ENCODE measurements at places on chromosomes 6 and 20.

GRCh38 chr6:128892079-128892478 lies 9.1 kb downstream of the LAMA2 start:
- DNase-seq = no peak

DNA sequence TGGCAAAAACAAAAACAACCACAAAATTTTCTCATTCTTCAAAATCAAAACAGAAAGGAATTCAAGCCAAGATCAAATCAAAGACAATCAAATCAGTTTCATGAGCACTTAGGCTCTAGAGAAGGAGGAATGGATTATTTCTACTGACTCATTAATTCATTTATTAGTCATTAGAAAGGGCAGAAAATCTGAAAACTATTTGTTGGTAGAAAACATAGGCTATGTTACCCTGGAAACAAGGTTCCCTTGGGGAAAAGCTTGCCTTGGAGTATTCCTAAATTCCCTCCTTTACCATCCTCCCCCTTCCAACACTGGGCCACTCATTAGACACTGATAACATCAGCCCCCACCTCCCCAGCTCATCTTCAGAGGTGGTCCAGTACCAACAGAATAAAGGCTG lies 17.5 kb downstream of the KIF16B start:
- DNase-seq = no peak

DNA sequence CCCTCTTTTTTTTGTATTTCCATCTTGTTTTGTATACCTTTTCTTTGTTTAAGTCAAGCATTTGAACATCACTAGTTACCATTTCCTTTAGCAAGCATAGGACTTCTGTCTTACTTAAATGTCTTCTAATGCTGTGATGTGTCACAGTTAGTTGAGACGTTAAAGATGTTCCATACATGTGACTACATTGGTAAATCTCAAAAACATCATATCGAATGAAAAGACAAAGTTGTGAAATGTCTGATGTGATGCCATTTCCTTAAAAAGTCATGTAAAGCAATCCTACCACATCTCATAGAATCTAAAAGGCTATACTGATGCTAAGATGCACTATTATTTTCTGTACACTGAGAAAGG lies 26.8 kb downstream of the SLC16A10 start:
- no peak for DNase-seq

DNA sequence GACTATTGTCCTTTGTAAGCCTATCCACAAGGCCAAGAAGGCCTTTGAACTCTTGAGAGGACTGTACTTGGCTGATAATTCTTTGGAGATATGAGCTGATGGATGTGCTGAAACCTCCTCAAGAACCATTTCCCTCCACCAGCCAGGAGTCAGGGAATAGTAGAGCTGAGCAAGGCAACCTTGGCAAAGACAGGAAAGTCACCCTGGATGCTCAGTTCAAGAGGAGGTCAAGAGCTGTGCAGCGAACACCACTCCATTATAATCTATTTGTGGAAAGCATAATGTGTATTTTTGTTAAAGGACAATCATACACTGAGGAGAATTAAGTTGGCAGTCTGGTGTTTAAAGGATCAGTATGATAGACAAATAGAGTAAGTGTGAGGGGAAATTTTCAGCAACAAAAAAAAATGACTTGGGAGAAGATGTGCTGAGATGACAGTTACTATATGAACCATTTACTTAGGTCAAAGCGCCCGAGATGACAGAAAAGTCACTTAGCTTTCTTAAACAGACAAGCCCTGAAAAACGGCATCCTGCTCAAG lies 177.2 kb upstream of the COL21A1 start:
- no peak for DNase-seq

DNA sequence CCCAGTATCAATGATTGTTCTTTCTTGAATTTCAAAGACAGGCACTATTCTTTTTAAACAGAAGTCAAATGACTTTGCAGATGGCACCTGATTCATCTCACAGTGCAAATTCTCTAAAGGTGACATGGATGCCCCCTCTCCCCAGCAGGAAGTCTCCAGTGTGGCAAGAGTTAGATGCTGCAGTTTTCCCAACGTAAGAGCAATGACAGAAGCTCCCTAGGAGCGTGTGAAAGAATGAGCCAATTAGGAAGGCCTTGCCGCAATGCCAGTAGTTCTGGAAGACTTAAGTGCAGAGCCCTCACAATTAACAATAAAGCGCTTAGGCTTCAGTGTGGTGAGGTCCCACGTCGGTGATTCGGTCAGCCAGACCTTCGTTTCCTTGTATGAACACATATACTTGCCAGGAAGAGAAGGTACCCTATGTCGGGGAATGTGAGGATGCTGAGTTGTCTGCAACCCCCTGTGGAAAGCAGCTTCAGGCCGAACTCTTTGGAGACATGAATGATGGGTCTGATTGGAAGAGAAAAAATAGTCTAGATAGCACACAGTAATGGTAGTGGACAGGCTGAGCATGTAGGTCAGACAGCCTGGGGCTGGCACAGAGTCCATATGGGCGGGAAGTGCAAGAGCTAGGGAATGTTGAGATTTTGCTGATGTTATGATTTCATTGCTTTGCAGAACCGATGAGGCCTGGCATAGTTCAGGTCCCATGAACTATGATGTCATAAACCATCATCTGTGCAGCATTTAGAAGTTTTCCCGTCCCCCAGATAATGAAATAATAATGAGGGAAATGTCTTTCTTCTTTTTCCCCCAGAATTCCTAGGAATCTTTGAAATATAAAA lies 132.6 kb downstream of the PHACTR1 start:
- peak; percentile 27 for DNase-seq

DNA sequence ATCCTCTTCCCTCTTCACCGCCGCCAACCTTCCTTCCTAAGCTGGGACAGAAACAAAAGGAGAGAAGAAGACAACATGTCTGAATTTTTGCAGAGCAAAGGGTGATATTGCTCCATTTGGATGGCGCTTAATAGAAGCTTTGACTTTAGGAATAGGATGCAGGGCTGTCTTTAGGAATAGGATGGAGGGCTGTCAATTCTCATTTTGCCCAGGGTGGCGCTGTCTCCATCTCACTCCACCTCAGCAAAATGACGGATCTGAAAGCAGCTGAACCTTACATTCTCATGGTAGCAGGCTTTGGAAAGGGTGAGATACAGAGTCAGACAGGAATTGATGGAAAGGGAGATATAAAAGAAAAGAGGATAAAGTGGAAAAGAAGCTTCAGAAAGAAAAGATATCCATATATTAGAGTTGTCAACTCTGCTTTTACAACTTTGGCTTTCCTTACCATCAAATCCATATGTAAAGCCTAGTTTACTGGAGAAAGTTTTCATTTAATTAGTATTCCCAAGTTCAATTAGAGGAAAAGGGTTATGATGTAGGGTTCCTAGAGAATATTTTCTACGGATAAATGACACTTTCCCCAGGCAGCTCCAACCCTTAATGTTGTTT lies 2.4 kb downstream of the MTCL3 start:
- DNase-seq = no peak

- peak; percentile 9 for DNase-seq
Measured at GRCh38 chr6:133587546-133588160, 301.3 kb upstream of the TCF21 start.

- DNase-seq = no peak
Measured at GRCh38 chr6:27138406-27138805, 109.1 kb upstream of the PRSS16 start.

GRCh38 chr6:162379757-162380409 lies 347.7 kb downstream of the PRKN start:
- peak; percentile 80 for DNase-seq

DNA sequence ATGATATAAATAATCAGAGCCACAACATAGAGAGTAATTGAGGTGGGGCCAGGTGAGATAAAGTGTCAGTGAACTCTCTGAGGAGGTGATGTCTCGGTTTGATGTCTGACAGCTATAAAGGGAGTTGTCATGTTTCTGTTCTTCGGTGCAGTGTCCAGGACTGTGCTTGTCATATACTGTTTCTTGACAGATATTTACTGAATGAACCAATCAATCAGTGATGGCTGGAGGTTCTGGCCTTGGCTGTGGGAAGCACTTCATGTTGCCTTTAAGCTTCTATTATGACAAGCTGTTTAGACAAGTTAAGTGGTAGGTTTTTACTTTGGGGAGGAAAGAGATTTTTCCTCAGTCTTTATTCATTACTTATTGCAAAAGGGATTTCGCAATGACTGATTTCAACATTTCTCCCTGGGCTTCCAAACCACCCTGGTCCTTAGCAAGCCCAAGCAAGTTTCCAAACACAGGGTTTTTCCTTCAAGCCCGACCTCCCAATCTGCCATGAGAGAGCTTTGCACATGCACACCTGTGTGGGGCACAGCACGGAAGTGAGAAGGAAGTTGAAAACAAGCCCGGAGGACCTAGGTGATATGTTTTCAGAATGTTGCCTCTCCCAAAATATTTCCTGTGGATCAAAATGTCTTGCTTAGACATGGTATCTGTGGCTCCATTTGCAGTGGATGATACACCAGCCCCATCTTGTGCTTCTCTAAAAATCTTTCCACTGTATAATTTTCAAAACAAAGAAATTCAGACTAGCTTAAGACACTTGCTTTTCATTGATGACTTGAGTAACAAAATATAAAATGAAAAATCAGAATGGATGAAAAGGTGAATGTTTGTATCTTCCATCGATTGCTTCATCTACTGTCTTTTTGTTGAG lies 567.3 kb upstream of the BTBD3 start:
- no peak for DNase-seq

DNA sequence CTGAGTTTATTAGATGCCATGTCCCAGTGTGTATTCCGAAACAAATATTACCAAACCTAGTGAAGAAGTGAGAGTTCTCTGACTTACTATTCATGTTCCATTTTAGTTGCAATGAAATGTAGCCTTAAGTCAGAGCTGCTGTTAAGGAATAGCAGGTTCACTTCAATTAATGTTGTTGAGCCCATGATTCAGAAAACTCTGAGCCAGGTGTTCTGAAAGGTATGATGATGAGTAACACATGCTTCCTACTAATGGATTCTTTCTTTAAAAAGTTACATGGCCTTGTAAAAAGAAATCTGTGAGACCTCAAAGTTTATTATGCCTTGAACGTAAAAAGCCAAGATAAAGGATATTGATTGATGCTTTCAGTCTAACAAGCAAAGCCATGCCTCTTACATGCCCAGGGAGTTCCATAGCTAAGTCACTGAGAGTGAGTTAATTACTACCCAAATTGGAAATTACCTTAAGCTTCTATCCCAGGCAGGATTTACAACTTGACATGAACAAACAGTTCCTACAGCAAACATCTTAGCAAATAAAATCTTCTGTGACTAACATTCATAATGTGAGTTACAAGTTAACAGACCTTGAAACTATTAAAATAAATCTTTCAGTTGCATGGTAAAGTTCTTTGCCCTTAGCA lies 122.9 kb downstream of the AKAP7 start:
- DNase-seq = no peak

DNA sequence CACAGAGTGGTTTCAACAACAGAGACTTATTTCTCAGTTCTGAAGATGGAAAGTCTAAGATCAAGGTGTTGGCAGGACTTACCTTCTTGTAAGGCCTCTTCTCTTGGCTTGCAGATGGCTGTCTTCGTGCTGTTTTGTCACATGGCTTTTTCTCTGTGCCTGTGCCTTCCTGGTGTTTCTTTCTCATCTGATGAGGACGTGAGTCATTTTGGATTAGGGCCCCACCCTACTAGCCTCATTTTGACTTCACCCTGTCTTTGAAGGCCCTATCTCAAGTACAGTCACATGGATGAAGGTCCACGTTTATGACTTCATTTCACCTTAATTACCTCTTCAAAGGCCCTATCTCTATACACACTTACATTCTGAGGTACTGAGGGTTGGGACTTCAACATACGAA lies 41.4 kb upstream of the LAMA2 start:
- DNase-seq = no peak

DNA sequence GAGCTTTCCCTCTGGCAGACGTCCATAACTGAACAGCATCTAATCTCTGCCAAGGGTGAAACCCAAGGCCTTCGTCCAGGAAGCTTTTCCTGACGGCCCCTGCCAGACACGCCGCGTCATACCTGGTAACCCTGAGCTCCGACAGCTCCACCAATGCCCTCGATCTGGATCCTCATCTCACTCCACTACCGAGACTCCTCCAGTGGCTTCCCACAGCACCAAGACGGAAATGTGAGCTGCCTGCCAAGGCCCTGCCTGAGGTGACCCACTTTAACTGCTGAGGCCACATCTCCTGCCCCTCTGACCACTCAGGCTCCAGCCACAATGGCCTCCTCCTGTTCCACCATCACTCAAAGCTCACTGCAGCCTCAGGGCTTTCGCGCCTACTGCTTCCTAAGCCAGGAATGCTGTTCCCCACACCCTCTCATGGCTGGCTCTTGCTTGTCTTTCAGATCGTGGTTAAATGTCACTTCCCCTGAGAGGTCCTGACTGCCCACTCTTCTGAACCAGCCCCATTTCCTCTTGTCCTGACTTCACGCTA lies 143.2 kb downstream of the PREX1 start:
- DNase-seq = peak; percentile 32

GRCh38 chr6:28239636-28240035 lies 12.4 kb downstream of the ZKSCAN4 start:
- DNase-seq = no peak

DNA sequence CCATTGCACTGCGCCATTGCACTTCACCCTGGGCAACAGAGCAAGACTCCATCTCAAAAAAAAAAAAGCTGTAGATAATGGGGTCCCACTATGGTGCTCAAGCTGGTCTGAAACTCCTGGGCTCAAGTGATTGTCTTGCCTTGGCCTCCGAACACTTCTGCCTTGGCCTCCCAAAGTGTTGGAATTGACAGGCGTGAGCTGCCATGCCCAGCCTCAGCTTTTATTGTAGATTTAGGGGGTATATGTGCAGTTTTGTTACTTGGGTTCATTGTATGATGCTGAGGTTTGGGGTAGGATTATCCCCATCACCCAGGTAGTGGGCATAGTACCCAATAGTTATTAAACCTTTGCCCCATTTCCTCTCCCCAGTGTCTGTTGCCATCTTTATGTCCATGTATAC lies 11.4 kb downstream of the HSPA1B start:
- no peak for DNase-seq

DNA sequence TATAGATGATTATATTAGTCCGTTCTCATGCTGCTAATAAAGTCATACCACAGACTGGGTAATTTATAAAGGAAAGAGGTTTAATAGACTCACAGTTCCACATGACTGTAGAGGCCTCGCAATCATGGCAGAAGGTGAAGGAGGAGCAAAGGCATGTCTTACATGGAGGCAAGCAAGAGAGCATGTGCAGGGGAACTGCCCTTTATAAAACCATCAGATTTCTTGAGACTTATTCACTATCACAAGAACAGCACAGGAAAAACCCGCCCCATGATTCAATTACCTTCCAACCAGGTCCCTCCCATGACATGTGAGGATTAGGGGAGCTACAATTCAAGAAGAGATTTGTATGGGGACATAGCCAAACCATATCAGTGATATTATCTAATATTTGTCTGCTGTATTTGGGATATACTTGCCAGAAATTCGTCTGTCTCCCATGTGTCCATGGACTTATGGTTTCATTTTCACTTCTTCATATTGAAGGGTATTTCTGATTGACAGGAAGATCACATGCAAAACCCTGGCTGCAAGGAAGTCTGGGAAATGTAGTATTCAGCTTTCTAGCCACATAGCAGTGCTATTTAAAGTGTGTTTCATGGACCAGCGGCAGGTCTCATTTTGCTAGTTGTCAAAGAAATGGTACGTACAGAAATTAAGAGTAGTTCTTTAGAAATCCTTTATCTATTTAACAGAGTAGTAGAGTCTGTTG lies 50.5 kb upstream of the PAK5 start:
- no peak for DNase-seq

GRCh38 chr6:22657352-22657980 lies 88.1 kb downstream of the HDGFL1 start:
- DNase-seq = no peak

All from eye (tissue), 1 donor.